HCEC 1CT (cell line): ENCODE measurements at places on chromosomes 16 and 17.
A peak's percentile ranks its signal among the peaks of the same experiment; 100 is the strongest.

GRCh38 chr16:252366-253337 is 18.0 kb downstream of the FAM234A start:
- DNase-seq = no peak

- DNase-seq = peak; percentile 77
Measured at GRCh38 chr16:3857189-3858043, 23.1 kb downstream of the CREBBP start.

DNA sequence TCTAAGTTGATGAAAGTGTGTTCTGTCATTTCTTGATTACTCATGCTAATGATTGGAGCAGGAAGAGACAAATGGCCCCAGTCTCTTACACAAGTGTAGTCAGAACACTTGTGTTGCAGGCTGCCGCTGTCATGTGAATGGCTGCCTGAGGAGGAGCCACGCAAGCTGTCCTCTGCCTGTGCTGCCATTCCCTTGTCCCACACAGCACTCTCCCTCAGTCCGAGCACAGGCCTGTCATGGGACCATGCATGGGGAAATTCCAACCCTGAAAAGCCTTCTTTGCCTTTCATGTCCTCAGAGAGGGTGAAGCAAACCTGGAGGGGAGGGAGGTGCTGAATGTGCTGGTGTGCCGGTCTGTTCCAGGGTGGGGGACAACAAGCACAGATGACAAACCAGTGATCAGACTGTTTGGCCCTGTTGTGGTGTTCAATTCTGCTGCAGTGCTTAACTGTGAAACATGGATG is 109.4 kb downstream of the MRTFB start:
- no peak for DNase-seq

- DNase-seq = no peak
Measured at GRCh38 chr17:60891149-60891548, 213.5 kb downstream of the BCAS3 start.
